Activated naive CD8-positive, alpha-beta T cell treated with anti-CD3 and anti-CD28 coated beads, Interleukin-2, amount 10 ng/mL, durations not matched to agents 7 days and 5 days (primary cell): ENCODE measurements at places on chromosomes 7 and 10. TPM values are rescaled to one million over a fixed set of nuclear protein-coding genes. Genes with fewer than 3 reads are reported as not detected.

PRLHR gene
- not detected for total RNA-seq

SEPHS1 gene
- total RNA-seq = 43.8 TPM

PRF1 gene
- total RNA-seq = 170 TPM

GRCh38 chr7:73613954-73614735 lies 10.2 kb downstream of the MLXIPL start:
- H3K27ac ChIP-seq = no peak overlapping the region
- no peak for DNase-seq
- no peaks in the 10 kb centered on the region for H3K4me1 ChIP-seq

GRCh38 chr10:89659143-89660131 lies 14.4 kb upstream of the PANK1 start:
- H3K27ac ChIP-seq = no peak overlapping the region
- H3K27me3 ChIP-seq = peaks cover 14% of the 10 kb centered on the region
- DNase-seq = no peak
- no peaks in the 10 kb centered on the region for H3K4me1 ChIP-seq

DNA sequence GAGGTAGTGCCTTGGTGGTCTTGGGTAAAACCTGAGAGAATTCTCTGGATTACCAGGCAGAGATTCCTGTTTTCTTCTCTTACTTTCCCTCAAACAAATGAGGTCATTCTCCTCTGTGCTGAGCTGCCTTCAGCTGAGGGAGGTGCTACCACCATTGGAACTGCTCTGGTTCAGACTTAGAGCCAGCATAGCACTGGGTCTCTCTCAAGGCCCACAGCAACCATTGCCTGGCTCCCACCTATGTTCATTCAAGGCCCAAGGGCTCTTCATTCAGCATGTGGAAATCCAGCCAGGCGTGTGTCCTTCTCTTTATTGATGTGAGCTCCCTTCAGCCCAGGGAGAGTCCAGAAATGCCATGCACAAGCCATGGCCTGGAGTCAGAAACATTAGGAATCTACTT lies 261.1 kb downstream of the NRG3 start:
- no peaks in the 10 kb centered on the region for H3K36me3 ChIP-seq
- H3K27me3 ChIP-seq = no peaks in the 10 kb centered on the region
- H3K4me1 ChIP-seq = no peaks in the 10 kb centered on the region
- no peak overlapping the region for H3K27ac ChIP-seq
- no peak overlapping the region for H3K4me3 ChIP-seq
